ENCODE measurements at places on chromosomes 2 and 18. TPM values are rescaled to one million over a fixed set of nuclear protein-coding genes. Genes with fewer than 3 reads are reported as not detected.

UGT1A1 gene
- total RNA-seq: 0.56 TPM

ALLC gene
- not detected for total RNA-seq

DNA sequence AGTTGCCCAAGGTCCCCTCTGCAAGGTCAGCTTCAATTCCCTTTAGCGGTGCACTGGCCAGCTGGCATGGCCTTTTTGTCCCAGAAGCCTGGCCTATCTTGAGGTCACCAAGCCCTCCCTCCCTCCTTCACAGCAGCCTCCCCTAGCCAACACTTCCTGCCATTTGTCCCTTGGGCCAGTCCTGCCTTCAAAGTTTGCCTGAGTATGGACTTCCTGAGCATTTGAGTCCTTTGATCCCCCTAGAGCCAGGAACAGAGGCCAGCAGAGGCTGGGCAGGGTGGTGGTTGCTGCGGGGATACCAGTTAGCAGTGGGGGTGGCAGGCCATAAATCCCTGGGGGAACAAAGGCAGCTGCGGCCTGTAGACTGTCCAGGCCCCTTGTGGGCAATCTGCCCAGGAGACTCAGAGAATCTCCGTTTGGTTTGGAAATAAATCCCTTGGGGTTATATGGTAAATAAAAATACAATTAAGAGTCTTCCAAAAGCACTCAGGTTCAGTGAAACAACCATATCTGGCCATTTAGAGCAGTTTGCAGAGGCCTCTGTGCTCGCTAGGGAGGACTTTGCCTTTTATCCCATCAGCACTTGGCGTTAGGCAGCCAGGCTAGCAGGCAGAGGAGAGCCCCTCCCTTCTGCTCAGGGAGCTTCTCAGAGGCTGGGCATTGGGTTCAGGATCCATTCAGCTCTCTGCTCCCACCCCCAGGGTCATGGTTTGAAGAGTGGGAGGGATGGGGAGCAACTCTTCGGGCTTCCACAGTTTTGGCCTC is 3.1 kb upstream of the HES6 start:
- ATAC-seq: no peak

DNA sequence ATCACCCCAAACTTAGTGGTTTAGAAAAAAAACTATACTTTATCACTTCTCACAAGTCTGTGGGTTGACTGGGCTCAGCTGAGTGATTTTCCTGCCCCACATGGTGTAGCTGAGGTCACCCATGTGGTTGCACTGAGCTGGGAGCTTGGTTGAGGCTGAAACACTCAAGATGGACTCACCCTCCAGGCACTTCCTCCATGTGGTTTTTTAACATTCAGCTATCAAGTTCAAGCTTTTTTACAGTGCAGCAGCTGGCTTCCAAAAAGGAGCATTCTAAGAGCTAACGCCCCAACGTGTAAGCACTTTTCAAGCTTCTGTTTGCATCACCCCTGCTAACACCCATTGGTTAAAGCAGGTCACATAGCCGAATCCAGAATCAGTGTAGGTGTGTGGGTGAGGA is 105.9 kb upstream of the CREB1 start:
- no peak for ATAC-seq

- peak; percentile 70 for ATAC-seq
Observed at GRCh38 chr2:158457826-158458616, 1.3 kb downstream of the PKP4 start.

DNA sequence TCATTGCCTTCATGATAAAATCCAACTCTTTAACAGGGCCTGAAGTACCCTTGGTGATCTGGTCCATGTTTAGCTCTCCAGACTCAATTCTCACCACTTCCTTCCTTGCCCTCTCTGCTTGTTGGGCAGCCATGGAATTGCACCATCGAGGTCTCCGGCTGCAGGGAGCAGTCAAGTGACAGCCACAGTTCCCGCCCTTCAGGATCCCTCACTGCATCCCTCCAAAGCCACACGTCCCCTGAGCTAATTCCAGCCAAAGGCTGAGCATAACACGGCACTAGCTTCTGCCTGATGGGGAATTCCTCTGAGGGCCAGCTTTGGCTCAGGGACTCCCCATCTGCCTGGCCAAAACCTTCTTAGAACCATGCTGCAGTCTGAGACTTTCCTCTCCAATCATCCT is 47.4 kb upstream of the SLC1A4 start:
- ATAC-seq: no peak

DNA sequence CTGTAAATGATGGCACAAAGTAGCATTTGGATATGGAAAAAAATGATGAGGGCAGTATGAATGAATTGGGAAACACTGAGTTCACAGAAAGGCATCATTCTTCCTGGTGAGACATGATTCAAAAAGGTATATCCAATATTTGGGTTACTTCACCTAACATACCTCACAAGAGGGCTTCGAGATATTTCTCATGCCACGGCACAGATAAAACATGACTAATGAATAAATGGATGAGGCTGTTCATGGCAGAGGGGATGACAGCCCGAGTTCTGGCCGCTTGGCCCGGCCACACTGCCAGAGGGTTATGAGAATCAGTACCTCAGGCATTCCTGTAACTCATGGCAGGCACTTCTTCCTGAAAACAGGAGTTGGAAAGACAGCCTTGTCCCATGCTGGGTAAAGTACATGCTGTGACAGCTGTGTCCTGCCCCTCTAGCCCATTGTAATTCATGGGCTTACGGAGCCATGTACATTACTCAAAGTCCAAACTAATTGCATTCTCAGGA is 116.0 kb upstream of the ACVR1C start:
- ATAC-seq: no peak
